ENCODE measurements at places on chromosomes 3 and 15. TPM values are rescaled to one million over a fixed set of nuclear protein-coding genes. Genes with fewer than 3 reads are reported as not detected.

IL17RB gene
- 2.5 TPM for total RNA-seq

SPSB4 gene
- not detected for total RNA-seq

GOLGA6L4 gene
- total RNA-seq = 6.4 TPM

SNX4 gene
- 27.8 TPM for total RNA-seq

ITIH4 gene
- 5.6 TPM for total RNA-seq

LRRC15 gene
- total RNA-seq = 9.6 TPM

DGKG gene
- total RNA-seq = 0.79 TPM

MKRN3 gene
- 1.2 TPM for total RNA-seq

CAPN3 gene
- total RNA-seq = 28.9 TPM

IGSF10 gene
- total RNA-seq = 1.2 TPM

HRG gene
- total RNA-seq = not detected

MYL3 gene
- 1.4 TPM for total RNA-seq

MAP6D1 gene
- total RNA-seq = 4.7 TPM

RCN2 gene
- 18.3 TPM for total RNA-seq

CEP97 gene
- 8.5 TPM for total RNA-seq

AHSG gene
- not detected for total RNA-seq

GORASP1 gene
- 51.3 TPM for total RNA-seq

LOXL1 gene
- total RNA-seq = 9.0 TPM

TMEM43 gene
- 226 TPM for total RNA-seq

UPK1B gene
- total RNA-seq = not detected

ERICH6 gene
- total RNA-seq = not detected

C3orf85 gene
- total RNA-seq = not detected

STARD5 gene
- total RNA-seq = 68.1 TPM

MYRIP gene
- total RNA-seq = 1.4 TPM

ADAMTS9 gene
- 10.1 TPM for total RNA-seq

PDZRN3 gene
- 17.3 TPM for total RNA-seq

SMAD6 gene
- total RNA-seq = 7.0 TPM

SYNPR gene
- total RNA-seq = not detected

MOBP gene
- total RNA-seq = not detected

SPATA12 gene
- not detected for total RNA-seq
